ENCODE measurements at places on chromosomes 3 and 15. TPM values are rescaled to one million over a fixed set of nuclear protein-coding genes. Genes with fewer than 3 reads are reported as not detected.

Gene CYP1A2
- not detected for total RNA-seq

Gene PRSS50
- not detected for total RNA-seq

Gene SLC51B
- not detected for total RNA-seq

Gene IL17RE
- total RNA-seq, result 0.18 TPM

Gene NOX5
- total RNA-seq, result under 0.01 TPM

Gene ISL2
- total RNA-seq, result 0.47 TPM

Gene TTC21A
- 1.8 TPM for total RNA-seq

Gene GRK7
- total RNA-seq, result under 0.01 TPM

Gene SHC4
- total RNA-seq, result 0.54 TPM

Gene SEMA3F
- 138 TPM for total RNA-seq

Gene DOCK3
- total RNA-seq, result under 0.01 TPM

Gene EPHA3
- total RNA-seq, result 1.7 TPM

Gene ARHGEF26
- 0.54 TPM for total RNA-seq

Gene KBTBD12
- total RNA-seq, result not detected

Gene GOLGA8N
- total RNA-seq, result 3.2 TPM

Gene PSMA4
- total RNA-seq, result 158 TPM

Gene SNTN
- total RNA-seq, result not detected

Gene TGM5
- not detected for total RNA-seq

Gene LSMEM2
- not detected for total RNA-seq

Gene SRPRB
- 69.8 TPM for total RNA-seq

Gene UBP1
- total RNA-seq, result 48.1 TPM

Gene TRAIP
- 2.1 TPM for total RNA-seq

Gene TRH
- total RNA-seq, result not detected

Gene ZNF35
- total RNA-seq, result 15.3 TPM

Gene IL20RB
- total RNA-seq, result 0.54 TPM

Gene ZNF770
- total RNA-seq, result 27.9 TPM

Gene EHHADH
- 2.1 TPM for total RNA-seq

Gene SYNM
- 5.3 TPM for total RNA-seq

Gene SNX4
- 37.4 TPM for total RNA-seq

Gene MUSTN1
- total RNA-seq, result not detected

Gene CNTN3
- total RNA-seq, result 0.38 TPM

Gene BDH1
- total RNA-seq, result 0.94 TPM

Gene FANCD2OS
- total RNA-seq, result not detected

Gene NUSAP1
- 27.9 TPM for total RNA-seq

Gene OIP5
- total RNA-seq, result 8.3 TPM

Gene PSTPIP1
- 0.09 TPM for total RNA-seq

Gene KNG1
- total RNA-seq, result not detected

Gene KCNAB1
- total RNA-seq, result 0.63 TPM

Gene ZKSCAN7
- total RNA-seq, result 0.63 TPM

Gene FBXO40
- total RNA-seq, result not detected

Gene LYZL4
- 0.18 TPM for total RNA-seq

Gene ISLR2
- total RNA-seq, result not detected

Gene LMAN1L
- not detected for total RNA-seq

Gene ARPP21
- not detected for total RNA-seq

Gene GOLGA8O
- total RNA-seq, result 0.09 TPM

Gene UTS2B
- total RNA-seq, result not detected

Gene HYAL1
- total RNA-seq, result 1.8 TPM

Data from endothelial cell of coronary artery (primary cell).